ENCODE measurements at places on chromosomes 4 and X. TPM values are rescaled to one million over a fixed set of nuclear protein-coding genes. Genes with fewer than 3 reads are reported as not detected.

- H3K36me3 ChIP-seq, result no peaks in the 10 kb centered on the region
- DNase-seq, result no peak
- no peak overlapping the region for H3K27ac ChIP-seq
- no peak overlapping the region for H3K4me3 ChIP-seq
- H3K27me3 ChIP-seq, result no peaks in the 10 kb centered on the region
- H3K4me1 ChIP-seq, result no peaks in the 10 kb centered on the region
These were observed 16.4 kb downstream of the TRPC5OS start for GRCh38 chrX:111892375-111892774.

DNA sequence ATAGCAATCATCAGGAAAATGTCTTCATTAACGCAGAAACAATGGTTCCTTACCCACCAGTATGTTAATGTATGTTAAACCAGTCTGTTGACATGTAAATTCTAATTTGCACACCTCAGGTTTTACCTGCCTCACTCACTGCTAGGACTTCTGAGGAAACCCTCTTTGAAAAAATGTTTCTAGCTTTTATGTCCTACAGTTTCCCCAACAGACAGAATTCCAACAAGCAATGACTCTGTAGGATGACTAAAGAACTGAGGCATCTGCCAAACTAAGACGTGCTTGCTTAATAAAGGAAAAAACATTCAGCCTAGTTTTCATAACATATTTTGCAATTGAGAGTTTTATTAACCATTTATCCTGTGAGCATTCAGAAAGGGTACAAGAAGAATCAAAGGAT, 20.6 kb upstream of the SOX3 start:
- H3K36me3 ChIP-seq, result no peaks in the 10 kb centered on the region
- H3K4me3 ChIP-seq, result 0 out of 3 replicates have a peak overlapping the region, but pooled peaks have one; percentile 22
- H3K27ac ChIP-seq, result peak overlapping the region; percentile 94
- H3K27me3 ChIP-seq, result no peaks in the 10 kb centered on the region
- H3K4me1 ChIP-seq, result peaks cover 8% of the 10 kb centered on the region
- DNase-seq, result no peak

- H3K27ac ChIP-seq, result no peak overlapping the region
- H3K36me3 ChIP-seq, result 0 out of 2 replicates have a peak, but pooled peaks cover 4% of the 10 kb centered on the region
- H3K27me3 ChIP-seq, result no peaks in the 10 kb centered on the region
- DNase-seq, result no peak
- H3K4me1 ChIP-seq, result no peaks in the 10 kb centered on the region
These were observed 43.9 kb downstream of the RAB40A start for GRCh38 chrX:103475381-103475780.

GRCh38 chr4:26542991-26543390, 40.9 kb upstream of the TBC1D19 start:
- no peak overlapping the region for H3K27ac ChIP-seq
- H3K4me1 ChIP-seq, result no peaks in the 10 kb centered on the region
- peaks cover 16% of the 10 kb centered on the region for H3K36me3 ChIP-seq
- DNase-seq, result no peak

DNA sequence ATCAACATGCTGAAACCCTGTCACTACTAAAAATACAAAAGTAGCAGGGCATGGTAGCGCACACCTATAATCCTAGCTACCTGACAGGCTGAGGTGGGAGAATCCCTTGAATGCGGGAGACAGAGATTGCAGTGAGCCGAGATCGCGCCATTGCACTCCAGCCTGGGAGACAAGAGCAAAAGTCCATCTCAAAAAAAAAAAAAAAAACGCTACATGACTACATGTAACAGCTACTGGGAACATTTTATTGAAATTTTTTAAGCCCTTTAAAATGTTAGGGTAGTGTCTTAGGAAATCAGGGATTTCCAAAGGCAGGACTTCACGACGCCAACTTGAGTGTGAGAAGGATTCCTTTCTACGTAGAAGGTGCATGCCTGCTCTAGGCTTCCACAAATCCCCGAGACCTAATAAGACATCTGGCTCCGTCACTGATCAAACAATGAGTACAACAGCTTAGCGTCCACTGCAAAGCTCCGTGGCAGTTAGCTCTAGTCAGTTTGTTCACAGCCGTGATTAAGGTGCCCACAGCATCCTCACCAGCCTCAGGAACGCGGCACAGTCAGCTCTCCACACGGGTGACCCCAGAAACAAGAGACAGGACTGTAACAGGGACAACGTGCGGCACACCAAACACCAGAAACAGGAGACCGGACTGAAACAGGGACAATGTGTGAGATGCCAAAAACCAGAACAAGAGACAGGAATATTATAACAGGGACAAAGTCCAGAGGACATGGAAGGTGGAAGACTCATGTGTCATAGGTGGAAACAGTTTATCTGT, 33.7 kb downstream of the DHRSX start:
- no peaks in the 10 kb centered on the region for H3K27me3 ChIP-seq
- H3K4me3 ChIP-seq, result no peak overlapping the region
- DNase-seq, result no peak
- H3K4me1 ChIP-seq, result peaks cover 3% of the 10 kb centered on the region

Gene CYTL1
- total RNA-seq, result 1.7 TPM
